ENCODE measurements at places on chromosomes 5 and 9. TPM values are rescaled to one million over a fixed set of nuclear protein-coding genes. Genes with fewer than 3 reads are reported as not detected.

- no peak for DNase-seq
These were observed 59.8 kb upstream of the POU5F2 start for GRCh38 chr5:93800988-93801811.

SKP2 gene
- 63.4 TPM for total RNA-seq

DNA sequence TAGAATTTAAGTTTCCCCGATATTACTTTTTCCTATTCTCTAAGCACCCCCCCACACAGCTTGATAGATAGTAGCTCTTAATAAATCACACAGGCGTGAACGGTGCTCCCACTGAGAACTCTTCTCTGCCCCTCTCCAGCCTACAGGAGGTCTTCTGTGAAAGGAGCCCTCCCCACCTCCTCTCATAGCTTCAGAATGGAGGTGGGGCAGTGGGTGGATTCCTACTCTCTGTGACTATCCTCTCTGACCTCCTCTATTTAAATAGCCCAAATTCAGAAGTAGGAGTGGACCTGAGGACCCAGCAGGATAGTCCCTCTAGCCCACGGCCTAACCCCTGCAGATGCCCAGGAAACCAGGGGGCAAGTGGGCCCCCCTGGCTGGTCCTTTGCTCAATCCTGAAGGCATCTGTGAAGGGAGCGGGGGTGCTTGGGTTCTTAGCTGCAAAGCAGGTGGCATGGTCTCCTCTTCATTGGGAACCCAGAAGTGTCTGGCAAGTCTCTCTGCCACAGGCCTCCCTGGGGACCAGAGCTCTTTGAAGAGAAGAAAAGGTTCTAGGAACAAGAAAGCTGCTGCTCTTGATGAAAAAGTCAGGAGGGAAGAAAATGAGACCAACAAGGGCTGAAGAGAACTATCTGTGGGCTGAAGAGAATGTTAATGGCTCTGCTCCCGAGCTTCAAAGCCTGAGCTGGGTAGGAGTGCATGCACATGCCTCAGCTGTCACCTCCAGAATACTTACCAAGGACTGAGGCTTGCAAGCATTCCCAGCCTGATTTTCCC, 21.1 kb upstream of the HSPA9 start:
- no peak for DNase-seq

NRG2 gene
- 0.10 TPM for total RNA-seq

GRCh38 chr5:44565360-44565759, 176.1 kb upstream of the FGF10 start:
- DNase-seq: no peak

GRCh38 chr5:13179407-13180087, 764.9 kb downstream of the DNAH5 start:
- DNase-seq: no peak

DNA sequence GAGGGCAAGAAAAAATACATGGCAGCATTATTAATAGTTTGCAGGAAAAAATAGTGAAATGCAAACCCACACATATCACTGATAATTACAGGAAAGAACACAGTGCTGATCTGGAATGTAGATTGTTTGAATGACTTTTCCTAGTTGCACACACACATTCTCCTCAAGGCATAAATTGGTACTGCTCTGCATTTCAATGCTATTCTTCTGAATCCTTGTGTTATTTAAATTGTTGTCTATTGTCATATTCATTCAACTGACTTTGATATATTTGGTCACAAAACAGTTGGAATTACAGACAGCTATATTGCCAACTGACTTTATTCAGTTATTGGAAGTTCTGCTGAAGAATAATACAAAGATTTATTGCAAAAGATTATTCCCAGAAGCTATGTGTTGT, 139.5 kb downstream of the CDH10 start:
- DNase-seq: no peak

GRCh38 chr5:95704150-95704549, 21.4 kb upstream of the SPATA9 start:
- DNase-seq: no peak

GRCh38 chr5:1415059-1415425, 30.2 kb downstream of the SLC6A3 start:
- no peak for DNase-seq

FAM221B gene
- total RNA-seq: not detected

GRCh38 chr9:95031711-95032461, 285.6 kb downstream of the FANCC start:
- DNase-seq: no peak

GRCh38 chr5:171660434-171660833, 125.2 kb upstream of the SMIM23 start:
- DNase-seq: no peak

GPR150 gene
- total RNA-seq: 0.34 TPM

SYNPO gene
- total RNA-seq: 0.76 TPM

SSBP2 gene
- 8.9 TPM for total RNA-seq

DNA sequence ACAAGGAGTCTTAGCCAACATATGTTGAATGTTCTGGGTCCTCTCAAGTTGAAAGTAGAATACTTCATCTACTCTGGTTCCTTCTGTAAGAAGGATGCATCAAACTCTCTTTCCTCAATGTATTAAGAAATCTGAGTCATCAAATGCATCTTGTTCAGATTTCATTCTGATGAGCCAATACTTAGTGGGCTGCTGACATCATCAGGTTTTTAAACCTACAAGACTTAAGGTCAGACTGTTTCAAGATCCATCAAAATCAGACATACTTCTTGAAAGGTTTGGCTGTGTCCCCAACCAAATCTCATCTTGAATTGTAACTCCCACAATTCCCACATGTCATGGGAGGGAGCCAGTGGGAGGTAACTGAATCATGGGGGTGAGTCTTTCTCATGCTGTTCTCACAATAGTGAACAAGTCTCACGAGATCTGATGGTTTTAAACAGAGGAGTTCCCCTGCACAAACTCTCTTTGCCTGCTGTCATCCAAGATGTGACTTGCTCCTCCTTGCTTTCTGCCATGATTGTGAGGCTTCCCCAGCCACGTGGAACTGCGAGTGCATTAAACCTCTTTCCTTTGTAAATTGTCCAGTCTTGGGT, 168.8 kb downstream of the RAPGEF6 start:
- DNase-seq: no peak

GRCh38 chr5:132528866-132529634, 14.3 kb downstream of the IL5 start:
- no peak for DNase-seq

GRCh38 chr5:147554261-147554817, 44.5 kb upstream of the DPYSL3 start:
- DNase-seq: no peak

PDE6A gene
- not detected for total RNA-seq

DNA sequence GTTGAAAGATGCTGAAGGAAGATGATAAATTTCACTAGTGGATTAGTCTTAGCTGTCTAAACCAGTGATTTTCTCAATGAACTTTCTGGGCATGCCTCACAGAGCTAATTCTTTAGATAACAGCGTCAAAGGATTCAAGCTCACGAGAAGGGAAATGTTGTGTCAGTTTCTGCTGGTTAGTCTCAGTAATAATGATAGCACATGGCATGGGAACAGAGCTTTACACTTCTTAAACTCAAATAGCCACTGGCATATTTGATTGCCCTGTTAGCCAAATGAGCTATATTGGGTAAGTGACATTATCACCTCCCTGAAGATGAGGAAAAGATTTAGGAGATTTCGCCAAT, 139.3 kb upstream of the NR3C1 start:
- DNase-seq: no peak

DNA sequence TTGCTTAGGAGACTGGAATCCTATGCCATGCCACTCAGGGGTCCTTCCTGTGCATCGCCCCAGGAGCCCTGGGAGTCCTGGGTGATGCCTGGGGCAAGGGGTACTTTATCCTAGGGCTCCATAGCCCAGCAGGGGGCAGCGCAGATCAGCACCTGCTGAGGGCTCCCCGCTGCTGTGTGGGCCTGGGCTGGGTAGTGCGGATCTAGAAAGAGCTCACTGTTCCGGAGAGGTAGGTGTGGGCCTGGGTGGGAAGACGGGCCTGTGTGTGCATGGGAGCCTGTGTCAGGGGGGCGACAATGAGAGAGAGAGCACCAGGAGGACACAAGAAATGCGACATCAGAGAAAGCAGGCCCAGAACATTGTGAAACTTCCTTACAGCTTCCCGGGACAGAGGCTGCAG, 11.4 kb upstream of the DAB2IP start:
- DNase-seq: peak; percentile 51

CFAP77 gene
- total RNA-seq: not detected

TMEM38B gene
- total RNA-seq: 16.8 TPM

- DNase-seq: no peak
These were observed 17.8 kb downstream of the PHF2 start for GRCh38 chr9:93594041-93594756.

GRCh38 chr5:66329078-66329477, 185.0 kb downstream of the SREK1 start:
- peak; percentile 13 for DNase-seq

FGF1 gene
- not detected for total RNA-seq

SOWAHA gene
- 0.06 TPM for total RNA-seq

CAAP1 gene
- 19.3 TPM for total RNA-seq

SNCAIP gene
- total RNA-seq: not detected

GRCh38 chr5:72325566-72326305, 5.6 kb downstream of the PTCD2 start:
- DNase-seq: no peak

DNA sequence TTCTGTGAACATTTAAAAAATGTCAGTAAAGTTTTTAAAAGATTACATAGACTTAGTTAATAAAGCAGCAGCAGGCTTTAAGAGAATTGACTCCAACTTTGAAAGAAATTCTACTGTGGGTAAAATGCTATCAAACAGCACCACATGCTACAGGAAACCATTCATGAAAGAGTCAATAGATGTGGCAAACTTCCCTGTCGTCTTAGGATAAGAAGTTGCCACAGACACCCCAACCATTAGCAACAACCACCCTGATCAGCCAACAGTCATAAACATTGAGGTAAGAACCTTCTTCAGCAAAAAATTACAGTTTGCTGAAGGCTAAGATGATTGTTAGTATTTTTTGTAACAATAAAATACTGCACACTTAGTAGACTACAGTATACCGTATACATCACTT, 278.2 kb downstream of the CSNK1G3 start:
- no peak for DNase-seq

DNA sequence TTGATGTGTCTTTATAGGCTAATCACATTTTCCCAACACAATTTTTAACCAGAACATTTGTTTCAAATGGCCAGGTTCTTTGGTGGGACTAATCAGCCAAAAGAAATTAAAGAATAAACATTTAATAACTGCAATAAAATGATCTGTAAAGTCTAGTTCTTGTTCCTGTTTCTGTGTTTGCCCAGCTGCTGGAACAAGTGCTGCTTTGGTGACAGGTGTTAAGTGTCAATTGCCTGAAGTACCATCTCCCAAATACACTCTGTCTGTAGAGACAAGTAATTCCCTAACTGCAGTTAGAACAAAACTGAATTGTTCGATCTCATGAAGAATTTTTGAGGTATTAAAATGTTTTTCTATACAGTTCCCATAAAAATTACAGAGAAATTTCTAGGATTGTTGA, 402.3 kb upstream of the CHD1 start:
- DNase-seq: no peak

- no peak for DNase-seq
These were observed 132.9 kb upstream of the ANKH start for GRCh38 chr5:15004506-15004905.

SHB gene
- 1.8 TPM for total RNA-seq

- DNase-seq: no peak
These were observed 43.8 kb downstream of the KCNT1 start for GRCh38 chr9:135745686-135746324.

SMIM33 gene
- total RNA-seq: not detected

CDH9 gene
- not detected for total RNA-seq
